T47D (cell line): ENCODE measurements at places on chromosomes 11 and 22.

DNA sequence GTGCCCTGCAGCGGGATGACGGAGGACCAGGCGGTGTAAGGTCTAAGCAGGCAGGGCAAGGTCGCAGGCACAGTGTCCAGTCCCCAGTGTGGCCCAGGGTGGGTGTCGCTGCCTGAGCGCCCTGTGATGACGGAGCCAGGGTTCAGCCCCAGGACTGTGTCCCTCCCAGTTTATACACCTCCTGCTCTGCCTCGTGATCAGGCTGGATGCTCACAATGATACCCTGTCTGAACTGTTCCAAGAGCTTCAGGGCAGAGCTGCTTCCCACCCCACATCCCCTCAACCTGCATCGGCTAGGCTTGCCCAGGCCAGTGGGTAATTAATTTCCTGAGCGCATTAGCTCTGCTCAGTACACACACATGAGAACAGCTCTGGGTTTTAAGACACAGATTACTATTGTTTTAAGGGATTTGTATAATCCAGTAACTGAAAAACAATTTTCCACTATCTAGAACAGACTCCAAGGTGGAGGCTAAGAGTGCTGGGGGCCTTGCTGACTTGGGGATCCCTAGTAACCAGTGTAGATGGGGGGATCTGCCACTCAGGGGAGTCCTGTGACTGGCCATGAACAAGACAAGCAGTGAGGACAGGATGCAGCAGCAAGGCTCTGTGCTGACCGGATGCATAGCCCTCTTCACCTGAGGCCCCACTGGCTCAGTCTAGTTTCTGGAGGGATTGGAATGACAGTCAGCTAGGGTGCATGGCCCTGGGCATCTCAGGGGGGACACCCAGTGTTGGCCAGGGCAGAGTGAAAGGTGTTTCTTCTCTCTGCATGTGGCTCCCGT, 34.1 kb downstream of the GNAZ start:
- DNase-seq: no peak

GRCh38 chr11:58912124-58912523, 27.2 kb upstream of the GLYATL1 start:
- no peak for DNase-seq

GRCh38 chr22:50276143-50276542, 6.0 kb upstream of the MAPK11 start:
- DNase-seq: no peak

DNA sequence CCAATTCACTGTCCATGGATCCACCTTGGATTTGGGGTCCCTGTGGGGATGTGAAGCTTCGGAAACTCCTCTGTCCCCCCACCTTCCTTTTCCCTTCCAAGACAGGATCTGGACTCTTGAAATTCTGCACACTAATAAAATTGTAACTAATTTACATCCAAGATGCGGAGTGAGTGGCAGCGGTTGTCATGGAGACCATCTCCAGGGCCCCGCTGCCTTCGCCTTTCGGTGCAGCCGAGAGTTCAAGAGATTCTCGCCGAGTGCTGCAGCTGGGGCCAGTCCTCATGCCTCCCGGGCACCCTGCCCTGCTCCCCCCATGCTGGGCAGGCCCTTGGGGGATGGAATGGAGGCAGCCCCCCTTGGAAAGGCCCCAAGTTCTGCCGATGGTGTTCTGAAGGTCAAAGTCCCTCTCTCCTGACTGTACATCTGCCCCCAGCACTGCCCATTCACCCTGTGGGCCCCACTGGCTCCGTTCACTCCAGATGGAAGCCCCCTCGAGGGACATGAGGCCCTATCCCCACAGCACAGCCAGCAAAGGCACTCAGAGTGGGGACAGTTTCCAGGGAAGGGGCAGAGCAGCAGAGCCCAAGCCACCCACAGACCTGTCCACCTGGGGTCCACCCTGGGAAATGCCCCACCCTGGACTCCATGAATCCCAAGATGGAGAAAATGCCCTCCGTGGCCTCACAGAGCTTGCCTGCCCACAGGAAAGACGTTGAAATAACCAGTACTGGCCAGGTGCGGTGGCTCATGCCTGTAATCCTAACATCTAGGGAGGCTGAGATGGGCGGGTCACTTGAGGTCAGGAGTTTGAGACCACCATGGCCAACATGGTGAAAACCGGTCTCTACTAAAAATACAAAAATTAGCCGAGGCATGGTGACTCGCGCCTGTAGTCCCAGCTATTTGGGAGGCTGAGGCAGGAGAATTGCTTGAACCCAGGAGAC, 25.9 kb downstream of the IGLL1 start:
- no peak for DNase-seq

GRCh38 chr11:96647621-96648020, 257.8 kb downstream of the JRKL start:
- DNase-seq: no peak

- no peak for DNase-seq
Observed at GRCh38 chr11:104819603-104820002, 78.7 kb downstream of the CASP12 start.

- no peak for DNase-seq
Observed at GRCh38 chr11:130480186-130480585, 31.7 kb downstream of the ADAMTS15 start.

- DNase-seq: no peak
Observed at GRCh38 chr11:118318124-118318523, 13.6 kb downstream of the CD3E start.

DNA sequence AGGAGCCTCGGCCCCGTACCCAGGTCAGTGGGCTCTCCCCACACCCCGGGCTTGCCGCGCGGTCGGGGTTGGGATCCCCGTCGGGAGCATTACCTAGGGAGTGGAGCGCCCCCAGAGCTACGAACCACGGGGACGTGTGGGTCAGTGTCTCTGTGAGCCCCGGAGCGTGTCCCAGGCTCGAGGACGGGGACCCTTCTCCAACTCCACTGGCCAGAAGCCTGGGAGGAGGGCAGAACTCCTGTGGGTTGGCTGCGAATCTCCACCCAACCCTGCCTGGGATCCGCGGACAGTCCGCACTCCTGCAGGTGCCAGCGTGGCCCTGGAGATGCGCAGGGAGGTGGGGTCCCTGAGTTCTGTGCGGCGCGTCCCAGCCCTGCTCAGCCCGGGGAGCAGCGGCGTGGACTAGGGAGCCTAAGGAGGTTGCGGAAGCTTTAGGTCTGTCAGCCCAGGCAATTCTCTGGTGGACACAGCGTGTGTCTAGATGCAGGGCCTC, 346 bp downstream of the PPFIBP2 start:
- no peak for DNase-seq

DNA sequence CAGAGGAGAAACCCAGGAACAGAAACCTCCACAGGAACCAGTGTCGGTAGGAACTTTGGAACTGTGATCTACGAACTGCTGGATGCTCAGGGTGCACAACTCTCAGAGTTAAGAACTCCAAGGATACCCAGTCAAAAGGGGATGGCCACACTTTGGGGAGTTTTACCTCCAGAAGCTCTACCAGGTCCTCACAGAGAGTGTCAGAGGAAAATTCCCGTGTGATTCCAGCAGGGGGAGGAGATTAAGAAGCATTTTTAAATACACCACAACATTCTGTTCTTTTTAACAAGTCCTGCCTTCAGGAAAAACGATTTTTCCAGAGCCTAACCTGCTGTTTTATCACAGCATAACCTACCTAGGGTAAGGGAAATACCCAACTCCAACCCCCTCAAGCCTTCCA, 104.0 kb downstream of the SOX6 start:
- DNase-seq: peak; percentile 4

GRCh38 chr11:72084076-72084475, 3.4 kb downstream of the LRRC51 start:
- no peak for DNase-seq

GRCh38 chr11:35313066-35313759, 106.1 kb downstream of the SLC1A2 start:
- no peak for DNase-seq
